ENCODE measurements at places on chromosomes 5 and 9.

DNA sequence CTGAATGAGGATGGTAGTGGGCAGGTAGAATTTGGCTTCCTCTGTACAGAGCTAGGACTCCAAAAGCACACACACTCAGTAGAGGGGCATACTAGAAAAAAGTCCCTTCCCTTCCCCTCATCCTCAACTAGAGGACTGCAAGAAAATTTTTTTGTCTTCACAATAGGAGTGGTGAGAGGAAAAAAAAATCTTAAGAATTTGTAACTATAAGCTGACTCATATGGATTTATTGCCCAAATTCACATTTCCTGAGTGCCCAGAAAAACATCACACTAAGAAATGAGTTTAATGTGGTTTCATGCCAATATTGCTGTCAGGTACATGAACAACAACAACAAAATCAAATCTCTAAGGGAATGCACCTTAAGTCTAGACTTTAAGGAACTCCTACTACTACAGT lies 43.7 kb downstream of the RANBP6 start:
- DNase-seq, result no peak

GRCh38 chr5:157343842-157344790 lies 78.2 kb downstream of the CYFIP2 start:
- DNase-seq, result no peak

DNA sequence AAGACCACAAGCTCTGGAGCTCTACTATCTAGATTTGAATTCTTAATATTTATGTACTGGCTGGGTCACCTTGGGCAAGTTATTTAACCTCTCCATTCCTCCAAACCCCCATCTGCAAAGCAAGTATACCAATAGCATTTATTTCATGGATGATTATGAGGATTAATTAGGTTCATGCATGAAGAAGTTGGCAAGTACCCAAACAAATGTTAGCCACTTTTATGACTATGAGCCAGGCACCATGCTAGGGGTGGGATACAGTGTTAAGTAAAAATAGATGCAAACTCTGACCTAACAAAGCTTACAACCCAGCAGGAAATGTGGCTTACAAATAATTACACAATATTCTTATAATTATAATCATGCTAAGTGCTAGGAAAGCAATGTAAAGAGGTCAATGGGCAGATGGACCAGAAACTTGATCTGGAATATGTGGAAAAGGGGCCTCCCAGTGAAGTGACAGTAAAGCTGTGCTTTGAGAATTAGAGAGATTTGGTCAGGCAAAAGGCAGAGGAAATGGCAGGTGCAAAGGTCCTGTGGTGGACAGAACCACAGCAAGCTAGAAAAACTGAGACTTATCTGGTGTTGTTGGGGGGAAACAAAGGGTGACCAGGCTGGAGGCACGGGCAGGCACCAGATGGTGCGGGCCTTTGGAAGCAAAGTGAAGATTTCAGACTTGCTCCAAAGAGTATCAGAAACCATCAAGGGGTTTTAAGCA lies 525.2 kb upstream of the TRPC7 start:
- no peak for DNase-seq

GRCh38 chr5:54646356-54647101 lies 129.0 kb downstream of the SNX18 start:
- peak; percentile 80 for DNase-seq

DNA sequence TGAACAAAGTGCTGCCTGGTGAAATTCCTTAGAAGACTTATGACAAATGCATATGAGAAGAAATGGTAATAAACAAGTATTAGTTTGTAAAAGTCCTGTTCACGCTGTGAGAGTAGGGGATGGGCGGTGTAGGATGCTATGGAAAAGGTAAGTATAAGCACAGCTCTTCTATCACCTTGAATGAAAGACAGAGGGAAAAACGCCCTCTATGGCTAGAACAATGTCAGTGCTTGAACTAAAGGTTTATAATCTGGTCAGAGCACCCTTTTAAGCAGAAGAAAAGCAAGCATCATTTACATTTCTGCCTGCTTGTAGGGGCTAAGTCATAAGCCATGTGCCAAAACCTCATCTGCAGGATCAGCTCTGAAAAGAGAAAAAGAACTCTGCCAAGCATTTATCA lies 115.2 kb downstream of the LHFPL2 start:
- DNase-seq, result no peak

DNA sequence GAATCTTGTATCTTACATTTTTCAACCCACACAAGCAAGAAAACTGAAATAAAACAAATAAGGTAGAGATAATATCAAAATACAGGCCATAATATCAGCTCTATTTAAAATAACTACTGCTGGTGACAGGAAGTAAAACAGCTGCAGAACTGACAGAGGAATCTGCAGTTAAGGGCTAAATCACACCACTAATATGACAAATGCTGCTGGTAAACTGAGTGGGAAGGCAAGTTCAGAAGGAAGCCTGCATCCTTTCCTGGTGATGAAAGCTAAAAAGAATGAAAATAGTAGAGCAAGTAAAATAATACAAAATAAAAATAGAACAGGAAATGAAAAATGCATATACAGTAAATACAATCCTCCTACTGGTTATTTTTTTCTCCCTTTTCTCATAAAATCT lies 1293.7 kb upstream of the C9orf72 start:
- DNase-seq, result no peak

GRCh38 chr9:126494264-126494663 lies 119.5 kb upstream of the LMX1B start:
- no peak for DNase-seq

DNA sequence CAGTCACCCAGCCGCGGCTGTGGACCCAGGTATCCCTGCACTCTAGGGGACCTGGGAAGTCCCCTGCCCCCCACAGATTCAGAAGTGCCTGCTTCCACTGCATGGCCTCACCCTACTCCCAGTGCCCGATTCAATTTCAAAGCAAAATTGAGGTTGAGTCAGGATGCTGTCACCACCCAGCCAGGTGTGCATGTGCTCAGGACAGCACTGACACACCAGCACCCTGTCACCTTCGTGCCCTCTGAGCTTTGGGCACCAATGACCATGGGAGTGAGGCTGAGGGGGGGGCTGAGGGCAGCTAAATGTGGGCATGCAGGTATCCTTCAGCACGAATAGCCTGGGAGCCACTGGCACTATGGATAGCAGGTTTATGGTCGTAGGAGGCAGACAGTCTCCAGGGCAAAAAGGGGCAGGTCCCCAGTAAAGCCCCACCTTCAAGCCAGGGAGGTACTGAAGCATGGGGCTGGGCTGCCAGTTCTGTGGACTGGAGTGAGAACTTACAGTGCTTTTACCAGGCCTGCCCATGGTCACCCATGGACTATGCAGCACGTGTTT lies 1151.6 kb upstream of the CDH6 start:
- DNase-seq, result no peak

DNA sequence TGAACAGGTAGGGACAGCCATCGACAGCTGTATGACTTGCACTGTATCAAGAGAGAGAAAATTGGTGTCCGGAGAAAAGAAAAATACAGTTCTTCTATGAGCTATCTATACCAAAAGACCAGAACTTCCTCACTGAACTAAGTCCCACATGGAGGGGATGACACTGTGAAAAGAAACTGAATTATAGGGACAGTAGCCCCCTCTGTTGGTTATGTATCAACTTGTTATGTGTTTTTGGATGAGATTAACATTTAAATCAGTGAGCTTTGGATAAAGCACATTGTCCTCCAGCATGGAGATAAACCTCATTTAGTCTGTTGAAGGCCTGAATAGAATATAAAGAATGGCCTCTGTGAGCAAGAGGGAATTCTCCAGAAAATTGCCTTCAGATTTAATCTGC lies 176.6 kb upstream of the SH3GL2 start:
- DNase-seq, result no peak

GRCh38 chr5:153088538-153088937 lies 401.9 kb upstream of the GRIA1 start:
- no peak for DNase-seq

DNA sequence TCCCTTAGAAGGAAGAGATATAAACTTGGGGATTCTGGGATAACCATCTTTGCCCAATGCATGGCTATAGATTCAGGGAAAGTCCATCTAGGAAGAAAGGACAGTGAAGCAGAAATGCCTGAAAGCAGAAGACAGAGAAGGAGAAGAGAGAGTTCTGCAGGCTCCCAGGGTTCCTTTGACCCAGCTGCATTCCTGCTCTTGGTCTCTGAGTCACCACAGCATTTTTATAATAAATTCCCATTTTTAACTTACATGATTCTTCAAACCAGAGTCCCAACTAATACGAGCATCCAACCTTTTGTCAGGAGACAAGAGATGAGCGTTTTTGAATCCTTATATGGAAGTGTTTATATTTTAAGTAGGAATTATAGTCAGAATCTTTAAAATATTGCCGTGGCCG lies 12.0 kb upstream of the AOPEP start:
- no peak for DNase-seq

- DNase-seq, result no peak
Measured at GRCh38 chr5:112708103-112708622, 29.5 kb upstream of the APC start.

DNA sequence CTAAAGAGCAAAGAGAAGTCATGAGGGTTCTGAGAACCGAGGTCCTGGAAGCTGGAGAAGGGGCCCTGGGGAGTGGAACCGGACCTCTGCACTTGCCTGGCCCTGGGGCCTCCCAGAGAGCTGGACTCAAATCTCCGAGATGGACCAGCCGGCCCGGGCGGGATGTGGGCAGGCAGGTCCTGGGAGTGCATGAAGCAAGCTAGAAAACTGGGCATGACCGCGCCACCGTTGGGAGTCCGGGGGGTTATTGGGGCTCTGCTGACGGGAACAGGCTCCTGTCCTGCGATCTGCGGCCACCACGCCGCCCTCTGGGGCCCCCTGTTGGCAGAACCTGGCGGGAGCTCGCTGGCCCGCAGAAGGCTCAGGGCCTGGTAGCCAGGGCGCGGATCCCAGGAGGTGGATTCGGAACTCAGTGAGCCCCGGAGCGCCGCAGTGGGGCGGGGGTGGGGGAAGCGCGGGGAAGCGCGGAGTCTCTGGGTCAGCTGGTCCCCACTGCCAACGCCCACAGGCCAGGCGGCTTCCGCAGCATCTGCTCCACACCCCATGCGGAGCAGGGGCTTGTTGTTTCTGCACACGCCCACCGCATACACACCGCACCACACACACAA lies 150.6 kb downstream of the ERCC6L2 start:
- DNase-seq, result no peak

DNA sequence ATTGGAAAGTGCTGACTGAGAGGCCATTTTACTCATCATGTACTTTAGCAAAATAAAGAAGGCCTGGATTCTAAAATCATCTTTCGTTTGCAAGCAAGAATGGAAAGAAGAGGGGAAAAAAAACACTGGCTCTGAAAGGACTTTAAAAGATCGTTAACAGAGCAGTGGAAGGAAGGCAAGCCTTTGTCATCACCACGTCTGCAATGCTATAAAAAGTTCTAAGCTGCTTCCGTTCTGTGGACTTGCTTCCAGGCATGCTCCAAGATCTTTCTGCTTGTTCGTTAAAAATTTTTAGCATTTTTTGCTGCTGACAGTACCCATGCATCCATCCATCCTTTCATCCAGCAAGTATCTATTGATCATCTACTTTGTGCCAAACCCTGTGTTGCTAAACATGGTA lies 226.5 kb downstream of the GABBR2 start:
- DNase-seq, result no peak

- DNase-seq, result no peak
Measured at GRCh38 chr9:131104016-131104740, 7.8 kb downstream of the AIF1L start.

DNA sequence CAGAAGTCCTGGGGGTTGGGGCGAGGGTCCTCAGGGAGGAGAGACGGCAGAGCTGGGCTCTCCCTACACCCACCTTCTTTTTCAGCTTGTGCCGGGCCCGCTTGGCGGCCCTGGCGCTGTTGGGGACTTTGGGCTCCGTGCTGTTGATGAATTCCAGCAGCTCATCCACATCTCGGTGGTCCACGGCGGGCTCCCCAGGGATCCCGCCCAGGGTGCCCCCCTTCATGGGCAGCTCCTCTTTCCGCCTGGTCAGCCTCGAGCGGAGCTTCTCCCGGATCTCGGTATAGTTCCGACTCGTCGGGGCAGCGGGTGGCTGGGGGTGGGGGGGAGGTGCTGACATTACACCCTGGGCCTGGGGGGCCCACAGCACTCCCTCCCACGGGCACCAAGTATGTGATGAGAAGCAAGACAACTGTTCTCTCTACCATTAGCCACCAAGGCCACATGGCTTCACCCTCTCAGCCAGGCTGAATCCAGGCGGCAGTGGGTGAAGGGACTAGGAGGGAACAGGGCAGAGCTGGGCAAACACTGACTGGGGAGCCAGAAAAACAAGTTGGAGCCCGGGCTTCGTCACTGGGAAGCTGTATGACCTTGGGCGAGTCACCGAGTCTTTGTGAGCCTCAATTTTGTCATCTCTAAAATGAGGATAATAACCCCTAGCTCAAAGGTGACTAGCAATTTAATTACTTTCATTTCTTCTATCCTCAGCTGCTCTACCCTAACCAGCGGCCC lies 14.6 kb upstream of the DDX41 start:
- DNase-seq, result no peak

GRCh38 chr5:40983781-40984180 lies 74.5 kb downstream of the C7 start:
- DNase-seq, result no peak

DNA sequence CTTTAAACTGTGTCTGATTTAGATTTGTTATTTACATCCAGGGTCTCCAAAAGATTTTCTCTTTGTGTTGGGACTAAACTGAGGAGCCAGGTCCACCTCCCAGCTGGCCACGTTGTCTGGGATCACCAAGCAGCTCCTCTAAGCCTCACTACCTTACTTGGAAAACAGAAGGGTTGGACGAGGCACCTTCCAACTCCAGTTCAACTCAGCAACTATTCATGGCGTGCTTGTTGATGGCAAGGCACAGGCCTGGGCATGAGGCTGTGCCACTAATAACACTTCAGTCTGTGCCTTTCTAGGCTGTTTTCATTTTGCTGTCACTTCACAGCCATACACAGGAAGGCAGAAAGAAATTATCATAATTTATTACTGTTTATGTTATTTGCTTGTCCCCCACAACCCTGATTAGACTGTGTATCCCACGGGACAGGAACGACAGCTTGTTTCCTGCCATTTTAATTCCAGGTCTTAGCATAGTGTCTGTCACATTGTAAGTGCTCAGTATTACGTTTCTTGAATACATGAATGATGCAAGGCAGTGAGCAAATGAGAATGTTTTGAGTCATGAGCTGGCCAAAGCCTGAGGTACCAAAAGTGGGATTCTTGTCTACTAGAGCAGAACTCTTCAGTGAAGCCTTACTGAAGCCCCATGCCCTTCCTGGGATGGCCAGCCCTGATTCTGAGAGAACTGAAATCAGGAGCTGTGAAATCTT lies 125.8 kb downstream of the GALNT10 start:
- DNase-seq, result no peak

GRCh38 chr5:53667621-53668020 lies 107.2 kb downstream of the NDUFS4 start:
- DNase-seq, result no peak

GRCh38 chr9:6229619-6230018 lies 14.0 kb downstream of the IL33 start:
- no peak for DNase-seq

GRCh38 chr5:169001394-169001793 lies 299.5 kb downstream of the SLIT3 start:
- DNase-seq, result no peak

DNA sequence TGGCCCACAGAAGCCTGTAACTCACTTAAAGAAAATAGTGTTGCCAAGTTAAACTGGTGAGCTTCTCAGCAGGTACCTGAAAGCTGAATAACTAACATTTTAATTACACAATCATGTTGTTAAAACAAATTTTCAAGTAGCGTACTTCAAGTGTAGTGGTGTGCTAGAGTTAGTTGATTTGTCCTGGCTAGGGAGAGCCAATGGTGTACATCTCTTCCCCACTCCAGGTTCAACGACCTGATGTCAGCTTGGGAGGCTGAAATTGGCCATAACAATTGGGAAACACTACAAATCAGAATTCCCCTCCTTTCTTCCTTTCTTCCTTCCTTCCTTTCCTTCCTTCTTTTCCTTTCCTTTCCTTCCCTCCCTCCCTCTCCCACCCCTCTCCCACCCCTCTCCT lies 295.3 kb upstream of the SLC24A2 start:
- no peak for DNase-seq

GRCh38 chr5:95729115-95730010 lies 1.8 kb upstream of the RHOBTB3 start:
- DNase-seq, result no peak
